ENCODE measurements at places on chromosomes 5 and 9.

DNA sequence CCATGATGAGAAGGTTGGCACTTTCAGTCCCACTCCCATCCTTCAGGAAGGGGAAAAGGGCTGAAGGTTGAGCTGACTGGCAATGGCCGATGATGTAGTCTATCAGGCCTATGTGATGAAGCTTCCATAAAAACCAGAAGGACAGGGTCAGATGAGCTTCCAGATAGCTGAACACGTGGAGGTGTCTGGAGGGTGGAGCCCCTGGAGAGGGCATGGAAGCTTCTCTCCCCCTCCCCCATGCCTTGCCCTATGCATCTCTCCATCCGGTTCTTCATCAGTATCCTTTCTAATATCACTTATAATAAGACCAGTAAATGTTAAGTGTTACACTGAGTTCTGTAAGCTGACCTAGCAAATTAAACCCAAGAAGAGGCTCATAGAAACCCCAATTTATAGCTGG is 32.6 kb upstream of the SMU1 start:
- DNase-seq = no peak

DNA sequence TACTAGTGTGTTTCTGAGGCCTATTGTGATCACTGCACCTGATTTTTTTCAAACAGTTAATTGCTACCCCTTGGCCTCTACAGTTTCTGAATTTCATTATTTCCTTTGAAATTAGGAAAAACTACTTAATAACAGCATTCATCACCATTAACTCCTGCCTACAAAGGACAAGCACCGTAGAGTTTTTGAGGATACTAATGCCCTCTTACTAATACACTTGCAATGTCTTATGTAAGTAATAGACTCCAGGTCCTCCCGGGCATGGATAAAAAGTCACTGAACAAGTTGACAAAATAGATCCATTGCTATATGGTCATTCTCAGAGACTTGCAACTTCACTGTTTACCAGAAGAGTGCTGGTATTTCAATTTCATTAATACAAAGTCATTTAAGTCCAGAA is 1172.5 kb downstream of the CDH12 start:
- DNase-seq = peak; percentile 32

GRCh38 chr5:117255211-117256027 is 680.8 kb upstream of the SEMA6A start:
- no peak for DNase-seq

- peak; percentile 69 for DNase-seq
Observed at GRCh38 chr5:157665467-157666070, 5.8 kb upstream of the C5orf52 start.

DNA sequence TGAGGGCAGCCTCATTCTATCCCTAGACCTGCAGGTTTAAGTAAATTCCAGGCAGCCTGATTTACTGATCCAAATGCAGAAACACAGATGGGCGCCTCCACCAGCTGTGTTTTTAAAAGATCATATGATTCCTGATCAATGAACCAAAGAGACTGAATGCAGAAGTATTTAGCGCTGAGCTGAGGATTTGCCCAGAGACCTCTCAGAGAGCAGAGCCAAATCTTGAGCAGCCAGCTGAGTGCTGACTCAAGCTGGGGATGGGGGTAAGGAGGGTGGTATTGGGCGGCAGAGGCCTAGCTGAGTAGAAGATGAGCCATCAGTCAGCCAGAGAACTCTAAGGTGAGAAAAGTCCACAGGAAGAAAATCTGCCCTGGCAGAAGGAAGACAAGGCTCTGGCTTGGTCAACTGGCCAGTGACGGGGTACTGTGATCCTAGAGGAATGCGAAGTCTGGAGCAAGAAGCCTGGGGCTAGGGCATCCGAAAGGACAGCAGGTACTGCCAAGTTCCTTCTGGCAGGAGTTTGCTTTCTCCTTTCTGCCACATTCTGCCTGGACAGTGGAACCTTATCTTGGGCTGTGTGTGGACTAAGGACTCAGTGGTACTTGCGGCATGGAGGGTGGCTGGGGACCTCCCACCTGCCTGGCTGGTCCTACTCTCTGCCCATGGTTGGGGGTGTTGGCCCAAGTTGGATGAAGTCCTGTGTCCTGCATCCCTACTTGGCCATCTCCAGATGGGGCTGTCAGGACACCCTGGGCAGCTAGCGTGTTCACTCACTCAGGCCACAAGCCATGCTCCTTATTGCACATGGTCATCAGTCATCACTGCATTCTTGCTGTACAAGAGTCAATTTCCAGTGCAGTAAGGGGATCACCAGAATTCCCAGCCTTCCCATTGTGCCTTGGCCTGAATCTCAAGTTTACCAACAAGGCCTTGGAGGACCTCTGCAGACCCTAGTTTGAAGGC is 34.5 kb upstream of the CDKN2AIPNL start:
- no peak for DNase-seq

GRCh38 chr9:15642369-15642962 is 89.6 kb downstream of the CCDC171 start:
- DNase-seq = peak; percentile 52

GRCh38 chr9:94533601-94534000 is 21.3 kb upstream of the PCAT7 start:
- DNase-seq = no peak

DNA sequence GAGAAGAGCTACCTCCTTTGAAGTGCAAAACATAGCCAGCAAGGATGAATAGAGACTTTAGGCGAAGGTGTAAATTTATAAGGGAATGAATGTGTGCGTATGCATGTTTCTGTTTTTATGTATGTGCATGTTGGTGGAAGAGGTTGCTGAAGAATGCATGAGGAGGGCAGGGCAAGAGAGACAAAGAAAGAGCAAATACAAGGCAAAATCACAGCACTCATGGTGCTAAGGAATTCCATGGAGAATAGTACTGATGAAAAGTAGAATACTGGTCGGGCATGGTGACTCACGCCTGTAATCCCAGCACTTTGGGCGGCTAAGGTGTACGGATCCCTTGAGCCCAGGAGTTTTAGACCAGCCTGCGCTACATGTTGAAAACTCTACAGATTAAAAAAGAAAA is 762.1 kb upstream of the PTPRD start:
- DNase-seq = no peak

DNA sequence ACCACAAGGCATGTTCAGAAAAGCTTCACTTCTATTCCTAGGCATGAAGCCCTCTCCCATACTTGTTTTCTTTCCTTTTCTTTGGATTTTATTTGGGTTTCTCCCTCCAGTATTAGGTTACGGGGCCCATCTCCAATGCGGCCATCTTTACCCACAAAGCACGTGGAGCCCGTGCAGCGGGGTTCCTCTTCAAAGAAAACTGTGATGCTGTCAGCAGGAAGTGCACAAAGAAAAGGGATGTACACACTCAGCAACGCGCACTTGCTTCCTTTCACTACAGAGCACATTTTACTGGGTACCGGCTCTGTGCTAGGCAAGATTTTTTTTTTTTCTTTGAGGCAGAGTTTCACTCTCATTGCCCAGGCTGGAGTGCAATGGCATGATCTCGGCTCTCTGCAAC is 106.6 kb downstream of the COL23A1 start:
- DNase-seq = peak; percentile 40

DNA sequence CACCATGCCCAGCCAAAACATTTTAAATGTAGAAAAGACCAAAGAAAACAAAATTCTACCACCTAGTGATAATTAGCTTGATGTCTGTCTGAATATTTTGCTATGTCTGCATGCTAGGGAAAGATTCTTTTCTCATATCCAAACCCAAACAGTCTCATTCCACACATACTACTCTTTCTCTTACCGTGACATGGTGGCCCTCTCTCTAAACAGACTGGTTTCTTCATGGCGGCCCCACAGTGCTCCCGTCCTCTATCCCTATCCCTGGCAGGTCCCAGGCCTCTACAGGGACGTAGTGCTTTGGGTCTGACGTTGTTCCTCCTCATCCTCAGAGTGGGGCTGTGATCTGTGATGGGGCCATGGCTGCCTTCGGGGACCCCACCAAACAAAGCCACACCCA is 8.1 kb downstream of the CORO2A start:
- DNase-seq = no peak

- no peak for DNase-seq
Observed at GRCh38 chr9:126451316-126451885, 124.8 kb downstream of the MVB12B start.

DNA sequence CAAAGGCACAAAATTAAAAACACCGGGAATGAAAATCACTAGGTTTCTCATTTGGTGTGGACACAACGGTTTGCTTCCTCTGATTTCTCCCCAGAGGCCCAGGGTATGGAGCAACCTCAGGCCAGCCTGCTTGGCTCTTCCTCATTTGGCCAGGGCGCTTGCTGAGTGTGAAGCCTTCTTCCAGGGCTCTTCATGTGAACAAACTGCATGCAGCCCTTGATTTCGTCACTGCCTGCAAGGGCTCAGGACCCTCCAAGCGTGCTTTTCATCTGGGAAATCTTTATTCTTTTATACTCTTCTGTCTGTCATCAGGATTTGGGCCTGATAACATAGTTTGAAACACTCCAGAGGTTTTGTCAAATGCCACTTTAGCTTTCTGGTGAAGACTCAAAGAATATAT is 122.6 kb upstream of the KLF4 start:
- no peak for DNase-seq

- no peak for DNase-seq
Observed at GRCh38 chr5:123099514-123100151, 10.6 kb downstream of the PRDM6 start.

DNA sequence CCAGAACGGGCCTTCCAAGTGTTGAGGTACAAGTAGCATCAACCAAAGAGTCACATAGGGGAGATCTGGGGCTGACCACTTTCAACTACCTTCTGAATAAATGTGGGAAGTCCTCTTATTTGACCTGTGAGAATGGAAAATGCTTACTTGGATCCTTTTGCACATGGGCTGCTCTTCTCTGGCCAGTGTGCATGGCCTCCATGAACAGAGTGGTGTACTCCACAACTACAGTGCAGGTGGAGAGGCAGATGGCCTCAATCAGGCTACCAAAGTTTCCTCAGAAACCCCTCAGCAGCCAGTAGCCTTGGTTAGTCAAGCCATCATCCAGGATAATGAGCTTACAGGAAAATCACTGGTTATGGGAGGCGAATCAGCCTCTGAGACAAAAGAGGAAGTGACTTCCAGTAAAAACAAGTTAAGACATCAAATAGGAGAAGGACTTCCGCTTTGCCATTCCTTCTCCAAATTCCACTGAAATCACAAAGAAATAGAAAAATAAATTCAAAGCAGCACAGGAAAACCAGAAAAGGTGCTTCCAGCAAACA is 18.3 kb upstream of the FCHO2 start:
- no peak for DNase-seq

GRCh38 chr9:15492485-15493150 is 18.2 kb downstream of the PSIP1 start:
- no peak for DNase-seq

DNA sequence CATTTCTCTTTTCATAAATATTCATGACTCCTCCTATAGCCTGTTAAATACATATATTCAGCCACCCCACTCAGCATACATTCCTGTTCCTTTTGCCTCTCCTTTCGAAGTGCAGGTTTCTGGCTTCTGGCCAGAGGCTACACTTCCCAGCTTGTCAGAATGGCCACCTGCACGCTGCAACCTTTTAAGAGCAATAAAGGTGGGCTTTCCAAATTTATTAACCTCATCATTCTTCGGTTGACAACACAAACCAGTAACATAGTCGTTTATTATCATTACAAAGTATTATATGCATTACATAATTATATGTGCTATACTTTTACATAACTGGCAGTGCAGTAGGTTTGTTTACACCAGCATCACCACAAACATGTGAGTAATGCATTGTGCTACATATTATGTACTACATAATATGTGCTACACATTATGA is 16.5 kb upstream of the TMEM171 start:
- no peak for DNase-seq

DNA sequence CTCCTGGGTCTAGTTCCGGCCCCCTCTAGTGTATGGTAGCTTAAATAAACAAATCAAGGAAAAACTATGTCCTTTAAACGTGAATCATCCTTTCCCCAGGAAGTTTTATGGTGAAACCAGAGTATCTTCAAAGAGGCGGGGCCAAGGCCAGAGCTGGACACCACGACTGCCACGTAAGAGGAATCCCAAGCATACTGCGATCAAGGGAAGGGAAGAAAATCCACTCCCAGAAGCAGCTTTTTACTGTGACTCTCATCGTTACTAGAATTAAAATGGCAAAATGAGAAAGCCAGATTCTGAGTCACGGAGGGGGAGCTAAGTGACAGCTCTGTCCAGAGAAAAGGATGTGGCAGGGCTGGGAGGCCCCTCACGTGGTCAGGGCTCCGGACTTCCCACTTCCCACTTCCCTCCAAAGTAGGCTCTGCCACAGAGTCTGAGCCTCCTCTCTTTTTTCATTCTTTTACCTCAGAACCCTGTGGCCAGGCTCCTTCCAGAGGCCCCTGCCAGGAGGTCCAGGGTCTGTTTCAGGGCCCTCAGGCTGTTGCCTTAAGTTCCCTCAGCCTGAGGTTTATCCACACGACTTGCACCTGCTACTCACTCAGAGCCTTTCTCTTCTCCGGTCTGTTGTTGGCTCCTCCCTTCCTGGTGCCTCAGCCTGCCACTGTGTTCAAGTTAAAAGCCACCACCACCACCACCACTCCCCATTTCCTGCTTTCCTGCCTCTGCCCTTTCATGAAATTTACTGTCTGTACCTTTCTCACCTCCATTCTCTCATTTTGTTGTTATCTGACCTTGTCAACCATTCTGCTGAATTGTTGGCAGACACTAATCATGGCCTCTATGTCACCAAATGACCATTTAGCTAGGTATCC is 1.4 kb upstream of the GLRX start:
- peak; percentile 95 for DNase-seq

GRCh38 chr9:113326230-113326629 is 13.8 kb downstream of the WDR31 start:
- DNase-seq = no peak

DNA sequence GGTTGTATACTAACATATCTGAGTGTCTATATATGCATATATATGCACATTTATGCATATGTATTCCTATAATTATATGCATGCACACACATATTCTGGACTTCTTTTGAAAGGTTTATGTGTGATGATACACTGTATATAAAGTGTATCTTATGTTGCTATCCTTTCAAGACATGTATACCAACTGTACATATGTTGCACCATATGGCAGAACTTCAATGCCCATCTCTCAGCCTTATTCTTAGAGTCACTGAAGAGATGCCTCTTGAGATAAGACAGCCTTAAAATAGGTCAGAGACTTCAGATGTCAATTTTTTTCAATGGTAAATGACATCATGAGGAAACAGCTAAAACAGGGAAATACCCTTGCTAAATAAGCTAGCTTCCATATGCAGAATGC is 461.4 kb downstream of the SPATA31D1 start:
- no peak for DNase-seq

GRCh38 chr5:137442660-137443059 is 56.5 kb downstream of the SPOCK1 start:
- no peak for DNase-seq

DNA sequence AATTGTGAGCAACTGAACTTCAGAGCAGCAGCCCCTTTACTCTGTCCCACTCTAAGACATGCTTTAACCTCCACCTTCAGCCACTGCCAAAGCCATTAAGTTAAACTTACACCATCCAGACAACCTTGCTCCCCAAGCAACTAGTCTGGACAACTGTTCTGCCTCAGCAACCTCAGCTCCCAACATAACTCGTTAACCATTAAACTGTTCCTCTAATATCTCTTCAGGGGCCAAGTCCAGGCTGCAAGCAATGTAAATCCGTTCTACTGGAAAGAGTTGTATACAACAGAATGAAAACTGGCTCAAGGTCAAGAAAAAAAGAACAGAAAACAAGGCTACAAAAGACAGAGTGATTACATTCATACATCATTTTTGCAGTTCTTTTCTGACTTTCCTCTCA is 131.7 kb upstream of the TARS1 start:
- no peak for DNase-seq

All from fibroblast of skin of back (primary cell).